ENCODE measurements at places on chromosomes 13 and 19. TPM values are rescaled to one million over a fixed set of nuclear protein-coding genes. Genes with fewer than 3 reads are reported as not detected.

OR7A5 gene
- not detected for total RNA-seq

TEX101 gene
- total RNA-seq, result not detected

DNA sequence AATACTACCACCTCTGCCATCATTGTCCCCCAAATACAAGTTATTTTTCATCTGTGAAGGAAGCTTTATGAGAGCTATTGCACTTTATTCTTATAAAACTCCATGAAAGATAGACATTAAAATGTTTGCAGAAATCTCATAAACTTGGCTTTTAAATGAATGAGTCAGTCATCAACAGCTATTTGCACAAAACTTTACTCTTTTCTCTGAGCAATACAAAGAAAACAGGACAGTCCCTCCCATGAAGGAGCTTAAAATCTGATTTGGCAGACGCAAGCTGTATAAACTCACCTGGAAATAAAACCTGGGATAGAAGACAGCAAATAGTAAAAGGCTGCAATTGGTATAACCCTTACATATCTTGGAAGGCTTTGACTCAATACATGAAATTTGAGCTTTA is 16.6 kb upstream of the RCBTB1 start:
- DNase-seq, result no peak

- no peak for DNase-seq
Observed at GRCh38 chr13:36880961-36881360, 39.1 kb downstream of the SMAD9 start.

ZNF793 gene
- total RNA-seq, result 1.8 TPM

FGF14 gene
- under 0.01 TPM for total RNA-seq

GRCh38 chr13:35979361-35979951 is 151.7 kb downstream of the DCLK1 start:
- DNase-seq, result peak; percentile 94

DNA sequence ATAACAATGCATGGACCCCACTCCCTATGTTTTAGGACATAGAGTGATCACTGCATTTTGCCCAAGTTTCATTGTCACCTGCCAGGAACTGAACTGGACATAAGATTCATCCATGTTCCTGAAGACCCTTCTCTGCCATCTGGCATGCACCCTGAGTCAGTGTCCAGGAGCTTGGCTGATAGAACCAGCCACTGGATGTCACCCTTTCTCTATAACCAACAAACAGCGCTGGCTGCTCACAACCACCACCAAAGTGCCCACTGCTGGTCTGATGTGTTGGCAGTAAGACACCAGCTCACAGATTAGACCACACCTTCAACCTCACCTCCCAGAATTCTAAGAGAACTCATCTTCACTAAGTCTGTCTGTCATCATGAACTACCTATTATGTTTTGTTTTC is 333.4 kb downstream of the ITGBL1 start:
- no peak for DNase-seq

CGB5 gene
- not detected for total RNA-seq

Data from osteoblast (primary cell).